EL (cell line): ENCODE measurements at places on chromosomes 6 and 20.
A peak's percentile ranks its signal among the peaks of the same experiment; 100 is the strongest.

- DNase-seq: peak; percentile 13
Observed at GRCh38 chr6:139406577-139407343, 32.3 kb upstream of the CITED2 start.

DNA sequence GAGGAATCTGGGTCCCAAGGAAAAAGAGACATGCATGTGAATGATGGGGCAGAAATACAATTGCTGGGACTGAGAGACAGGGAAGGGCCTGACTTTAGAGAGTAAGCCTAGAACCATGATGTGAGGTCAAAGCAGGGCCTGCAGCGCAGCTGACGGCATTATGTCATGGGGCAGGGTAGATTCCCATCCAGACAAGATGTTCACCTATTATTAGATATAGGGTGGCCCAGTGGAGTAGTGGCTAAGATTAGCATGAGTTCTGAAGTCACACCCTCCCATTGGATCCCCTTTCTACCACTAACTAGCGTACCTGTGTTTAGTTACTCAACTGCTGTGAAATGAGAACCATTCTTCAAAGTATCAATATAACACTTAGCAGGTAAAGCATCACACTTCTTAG lies 39.6 kb downstream of the NDUFAF5 start:
- DNase-seq: no peak

GRCh38 chr20:14454296-14454695 lies 116.9 kb upstream of the FLRT3 start:
- no peak for DNase-seq

DNA sequence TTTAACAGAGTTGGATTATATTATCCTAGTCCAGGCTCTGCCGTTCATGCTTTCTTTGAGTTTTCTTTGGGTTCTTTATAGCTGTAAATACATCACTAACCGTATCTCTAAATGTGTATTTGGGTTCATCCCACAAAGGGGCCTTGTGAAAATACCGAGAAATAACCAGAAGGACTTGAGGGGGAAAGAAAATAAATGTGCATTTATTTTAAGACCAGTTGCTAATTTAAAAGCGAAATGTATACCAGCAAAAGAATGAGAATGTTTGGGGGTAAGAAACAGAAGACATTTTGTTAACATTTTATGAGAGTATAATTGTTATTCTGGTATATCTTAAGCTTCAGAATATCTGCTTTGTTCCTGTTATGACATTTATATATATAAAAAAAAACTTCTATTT lies 38.9 kb downstream of the LRRN4 start:
- no peak for DNase-seq

DNA sequence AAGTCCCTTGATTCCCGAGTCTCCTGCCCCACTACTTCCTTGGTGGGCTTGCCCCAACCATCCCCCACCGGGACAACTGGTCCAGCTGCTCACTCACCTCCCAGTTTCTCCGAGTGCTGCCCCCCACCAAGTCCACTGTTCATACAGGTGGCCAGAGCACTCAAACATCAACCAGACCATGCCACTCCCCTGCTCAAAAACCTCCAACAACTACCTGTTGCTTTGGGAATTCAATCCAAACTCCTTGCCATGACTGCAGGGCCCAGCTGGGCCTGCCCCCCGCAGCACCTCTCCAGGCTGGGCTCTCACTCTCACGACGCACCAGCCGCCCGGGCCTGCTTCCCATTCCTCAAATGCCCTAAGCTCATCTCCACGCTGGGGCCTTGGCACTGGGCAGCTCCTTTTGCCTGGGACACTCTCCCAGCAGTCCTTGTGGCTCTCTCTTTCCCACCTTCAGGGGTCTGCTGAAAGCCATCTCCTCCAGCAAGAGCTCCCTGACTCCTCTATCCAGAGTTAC lies 97.5 kb downstream of the NFATC2 start:
- DNase-seq: no peak

GRCh38 chr20:42082611-42083010 lies 464.4 kb upstream of the CHD6 start:
- DNase-seq: no peak

GRCh38 chr6:53605543-53606235 lies 59.9 kb downstream of the KLHL31 start:
- DNase-seq: no peak

DNA sequence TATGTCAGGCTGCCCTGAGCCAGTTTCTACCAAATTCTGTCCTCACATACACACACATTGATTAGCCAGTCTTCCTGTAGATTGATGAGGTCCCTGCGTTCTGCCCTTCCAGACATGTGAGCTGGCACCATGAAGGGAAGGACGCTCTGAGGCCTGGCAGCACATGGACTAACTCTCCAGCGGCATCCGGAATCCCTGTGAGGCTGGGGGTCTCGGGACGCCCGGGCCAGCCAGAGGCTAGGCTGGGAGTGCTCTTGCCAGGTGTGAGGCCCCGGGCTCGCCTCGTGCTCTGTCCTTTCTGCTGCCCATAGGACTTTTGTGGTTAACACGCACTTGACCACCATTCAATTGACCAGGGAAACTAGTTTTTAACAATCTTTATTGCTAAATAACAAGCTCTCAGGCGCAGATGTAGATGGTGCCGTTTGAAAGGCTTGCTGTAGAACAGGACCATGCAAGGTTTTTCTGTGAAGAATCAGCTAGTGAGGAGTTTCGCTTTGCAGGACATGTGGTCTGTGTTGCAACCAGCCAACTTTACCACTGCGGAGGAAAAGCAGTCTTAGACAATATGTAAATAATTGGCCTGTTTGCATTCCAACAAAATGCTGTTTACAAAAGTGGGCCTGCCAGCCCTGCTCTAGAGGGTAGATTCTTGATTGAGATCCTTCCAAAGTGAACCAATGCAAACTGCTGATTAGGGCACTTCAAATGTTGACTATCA lies 29.3 kb downstream of the FOXF2 start:
- DNase-seq: no peak
